ENCODE measurements at places on chromosomes 2 and 18.
A peak's percentile ranks its signal among the peaks of the same experiment; 100 is the strongest.

GRCh38 chr2:239544918-239545465 is 144.2 kb upstream of the HDAC4 start:
- no peak for DNase-seq

DNA sequence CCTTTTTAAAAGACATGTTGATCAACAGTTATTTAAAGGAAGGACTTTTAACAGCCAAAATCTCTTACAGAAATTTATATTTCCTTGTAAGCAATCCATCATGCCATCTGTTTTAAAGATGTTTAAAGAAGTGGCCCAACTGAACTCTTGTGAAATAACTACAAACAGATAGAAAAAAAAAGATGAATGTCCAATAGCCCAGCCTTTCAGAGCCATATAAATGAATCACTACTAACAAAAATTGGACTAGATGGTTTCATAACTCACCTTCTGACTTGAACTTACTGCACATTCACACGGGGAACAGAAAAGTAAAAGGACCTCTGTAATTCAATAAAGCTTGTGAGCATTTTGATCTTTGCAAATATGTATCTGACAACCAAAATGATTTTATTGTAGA is 319.0 kb upstream of the CHAC2 start:
- DNase-seq = no peak

DNA sequence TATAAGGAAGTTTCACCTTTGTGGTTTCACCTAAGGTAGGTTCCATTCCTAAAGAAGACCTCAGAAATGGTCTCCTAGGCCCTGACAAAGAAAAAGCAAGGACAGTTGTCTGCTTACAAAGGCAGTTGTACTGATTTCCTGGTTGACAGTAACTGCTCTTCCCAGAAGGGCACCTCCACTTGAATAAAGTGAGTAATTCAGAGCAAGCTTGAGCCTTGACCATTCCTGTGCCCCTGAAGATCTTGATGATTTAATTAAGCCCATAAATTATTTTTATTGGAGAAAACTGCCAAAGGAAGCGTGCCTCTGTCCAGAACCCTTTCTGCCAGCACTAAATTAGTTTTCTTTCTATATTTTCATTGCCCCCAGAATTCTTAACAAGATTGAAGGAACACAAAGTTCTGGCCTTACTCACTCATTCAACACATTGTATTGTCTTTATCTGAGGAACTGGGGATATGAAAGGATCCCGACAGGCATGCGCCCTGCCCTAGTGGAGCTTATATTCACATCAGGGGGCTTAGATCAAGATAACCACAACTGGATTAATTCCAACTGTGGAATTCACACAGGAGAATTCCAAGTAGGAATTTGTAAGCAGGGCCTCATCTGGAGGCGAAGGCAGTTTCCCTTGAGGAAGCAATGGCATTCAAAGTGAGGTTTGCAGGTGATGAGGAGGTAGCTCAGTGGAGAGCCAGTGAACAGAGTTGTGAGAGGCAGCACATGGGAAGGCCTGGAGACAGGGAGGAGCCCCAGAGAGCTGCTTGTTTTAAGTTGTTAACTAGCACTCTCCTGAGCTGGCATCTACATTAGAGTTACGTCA is 21.2 kb downstream of the PTRHD1 start:
- no peak for DNase-seq

DNA sequence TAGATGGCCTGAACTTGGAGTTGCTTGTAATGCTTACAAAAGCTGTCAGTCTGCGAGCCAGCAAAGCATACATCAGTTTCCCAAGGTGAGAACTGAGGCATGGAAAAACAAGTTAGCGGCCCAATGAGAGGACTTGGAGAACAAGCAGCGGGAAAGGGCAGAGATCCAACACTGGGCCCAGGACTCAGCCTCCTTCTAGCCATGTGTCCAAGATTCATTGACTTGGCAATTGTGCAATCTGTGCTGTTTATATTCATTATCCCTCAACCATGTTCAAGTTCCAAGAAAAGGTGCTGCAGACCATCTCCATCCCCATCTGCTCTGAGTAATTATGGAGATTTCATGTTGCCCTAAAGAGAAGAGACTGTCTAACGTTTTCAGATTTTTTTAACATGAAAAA is 187.4 kb downstream of the ALK start:
- DNase-seq = no peak

GRCh38 chr2:121650315-121650930 is 1.2 kb upstream of the CLASP1 start:
- DNase-seq = peak; percentile 6

- no peak for DNase-seq
These were observed 342.9 kb downstream of the SPAG16 start for GRCh38 chr2:213627054-213627710.

DNA sequence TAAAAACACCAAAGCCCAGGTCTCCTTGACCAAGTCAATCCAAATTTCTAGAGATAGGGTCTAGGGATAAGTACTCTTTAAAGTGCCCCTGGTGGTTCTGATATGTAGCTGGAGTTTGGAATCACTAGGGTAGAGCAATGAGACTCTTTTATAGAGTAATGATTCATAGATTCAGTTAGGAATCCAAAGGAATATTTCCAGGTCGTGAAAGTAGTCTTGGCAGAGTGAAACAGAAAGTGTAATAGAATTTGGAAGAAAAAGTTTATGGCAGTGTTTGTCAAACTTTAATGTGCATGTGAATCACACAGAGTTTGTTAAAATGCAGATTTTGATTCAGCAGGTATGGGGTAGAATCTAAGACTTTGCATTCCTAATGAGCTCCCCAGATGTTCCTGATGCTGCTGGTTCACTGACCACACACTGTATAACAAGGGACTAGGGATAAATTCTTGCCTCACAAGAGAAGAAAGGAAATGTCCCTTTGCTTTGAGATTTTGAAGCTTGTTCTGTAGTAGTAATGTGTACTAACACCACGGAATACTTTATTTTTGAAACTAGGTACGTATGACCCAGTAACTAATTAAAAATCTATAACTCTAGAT is 1.8 kb downstream of the UPP2 start:
- no peak for DNase-seq

DNA sequence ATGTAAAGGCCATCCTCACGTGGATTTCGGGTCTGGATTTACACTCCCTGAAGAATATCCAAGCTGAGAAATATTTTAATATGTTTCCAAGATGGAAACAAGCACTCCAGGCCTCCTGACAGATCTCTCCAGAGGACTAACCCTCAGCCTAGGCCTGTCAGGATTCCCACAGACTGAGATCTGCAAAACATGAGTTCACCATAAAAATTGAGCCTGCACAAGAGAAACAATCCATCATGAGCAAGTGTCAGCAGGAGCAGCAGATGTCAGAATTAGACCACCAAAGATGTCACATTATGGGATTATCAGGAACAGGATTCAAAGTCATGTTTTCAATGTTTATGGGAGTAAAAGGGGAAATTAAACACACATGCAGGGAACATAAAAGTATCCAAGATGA is 191.3 kb downstream of the TFCP2L1 start:
- no peak for DNase-seq

- DNase-seq = no peak
These were observed 678.0 kb downstream of the RNF144A start for GRCh38 chr2:7595206-7595605.

GRCh38 chr2:197875763-197876162 is 71.4 kb downstream of the PLCL1 start:
- DNase-seq = no peak

GRCh38 chr18:41347057-41347456 is 608.0 kb upstream of the PIK3C3 start:
- no peak for DNase-seq

- DNase-seq = no peak
These were observed 89.5 kb downstream of the GORASP2 start for GRCh38 chr2:171018522-171018921.

DNA sequence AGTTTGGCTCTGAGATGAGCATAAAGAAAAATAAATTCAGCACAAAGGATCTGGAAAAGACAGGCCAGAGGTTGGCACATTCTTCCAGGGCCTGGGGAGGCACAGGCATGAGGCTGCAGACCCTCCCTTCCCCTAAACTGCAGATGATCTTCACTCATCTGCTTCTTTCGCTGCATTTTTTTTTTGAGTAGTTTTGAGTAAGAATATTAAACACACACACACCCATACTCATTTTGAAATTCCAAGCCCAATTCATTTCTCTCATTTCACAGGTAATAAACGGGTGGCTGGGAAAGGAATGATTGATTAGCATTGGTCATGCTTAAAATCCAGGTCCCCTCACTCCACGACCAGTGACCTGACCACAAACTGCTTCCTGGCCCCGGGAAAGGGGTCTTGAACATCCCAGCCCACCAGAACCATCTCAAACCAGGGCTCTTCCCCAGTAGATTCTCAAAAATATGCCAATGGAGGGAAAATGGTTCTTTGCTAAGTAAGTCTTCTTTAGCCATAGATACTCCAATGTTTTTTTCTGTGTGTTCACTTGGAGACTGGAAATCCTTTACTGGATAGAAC is 219.6 kb downstream of the ANAPC1 start:
- DNase-seq = no peak

DNA sequence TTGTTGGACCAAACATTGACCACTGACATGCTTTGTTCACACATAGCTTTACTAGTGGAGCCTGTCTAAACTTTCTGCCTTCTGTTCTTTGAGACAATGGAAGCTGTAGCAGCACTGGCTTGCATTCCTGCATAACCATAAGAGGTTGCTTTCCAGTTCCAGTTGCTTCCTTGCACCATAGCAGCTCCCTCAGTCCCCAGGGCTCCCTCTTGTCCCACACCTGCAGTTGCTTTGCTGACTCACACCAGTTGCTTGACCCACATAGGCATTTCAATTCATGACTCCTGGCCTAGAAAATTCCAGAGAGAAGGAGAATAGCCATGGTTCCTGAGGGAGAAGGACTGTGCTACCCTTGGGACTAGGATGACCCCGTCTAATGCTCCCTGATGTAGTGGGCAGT is 20.9 kb downstream of the SGPP2 start:
- DNase-seq = peak; percentile 15

- DNase-seq = no peak
These were observed 38.5 kb upstream of the ZNF396 start for GRCh38 chr18:35415511-35416073.

- DNase-seq = no peak
These were observed 623.8 kb upstream of the NXPH2 start for GRCh38 chr2:139403948-139404347.

GRCh38 chr2:237025090-237025865 is 60.4 kb upstream of the COPS8 start:
- no peak for DNase-seq

- DNase-seq = peak; percentile 35
These were observed 221.9 kb downstream of the ZNF407 start for GRCh38 chr18:74819433-74820059.

GRCh38 chr2:178542161-178542560 is 61.9 kb downstream of the PLEKHA3 start:
- no peak for DNase-seq

GRCh38 chr2:239470151-239470900 is 69.5 kb upstream of the HDAC4 start:
- no peak for DNase-seq

- no peak for DNase-seq
These were observed 240.2 kb downstream of the SH3BP4 start for GRCh38 chr2:235191978-235192377.

- no peak for DNase-seq
These were observed 276.9 kb upstream of the ERBB4 start for GRCh38 chr2:212815453-212815852.

- DNase-seq = no peak
These were observed 468.4 kb upstream of the SPHKAP start for GRCh38 chr2:228649876-228650275.

DNA sequence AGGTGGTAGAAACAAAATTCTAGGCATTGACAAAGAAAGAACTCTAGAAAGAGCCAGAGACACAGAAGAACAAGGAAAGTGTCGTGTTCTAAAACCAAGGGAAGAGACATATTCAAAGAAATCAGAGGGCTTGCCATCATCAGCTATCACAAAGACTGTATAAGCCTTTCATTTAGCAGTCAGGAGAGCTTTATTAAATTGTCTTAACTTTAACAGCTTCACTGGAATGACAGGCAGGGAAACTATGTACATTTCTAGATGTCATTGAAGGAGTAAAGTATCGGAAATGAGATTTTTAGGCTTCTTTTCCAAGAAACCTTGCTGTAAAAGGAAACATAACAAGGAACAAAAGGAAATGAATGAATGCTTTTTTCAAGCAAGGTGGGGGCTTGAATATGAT is 15.8 kb downstream of the KYNU start:
- no peak for DNase-seq

DNA sequence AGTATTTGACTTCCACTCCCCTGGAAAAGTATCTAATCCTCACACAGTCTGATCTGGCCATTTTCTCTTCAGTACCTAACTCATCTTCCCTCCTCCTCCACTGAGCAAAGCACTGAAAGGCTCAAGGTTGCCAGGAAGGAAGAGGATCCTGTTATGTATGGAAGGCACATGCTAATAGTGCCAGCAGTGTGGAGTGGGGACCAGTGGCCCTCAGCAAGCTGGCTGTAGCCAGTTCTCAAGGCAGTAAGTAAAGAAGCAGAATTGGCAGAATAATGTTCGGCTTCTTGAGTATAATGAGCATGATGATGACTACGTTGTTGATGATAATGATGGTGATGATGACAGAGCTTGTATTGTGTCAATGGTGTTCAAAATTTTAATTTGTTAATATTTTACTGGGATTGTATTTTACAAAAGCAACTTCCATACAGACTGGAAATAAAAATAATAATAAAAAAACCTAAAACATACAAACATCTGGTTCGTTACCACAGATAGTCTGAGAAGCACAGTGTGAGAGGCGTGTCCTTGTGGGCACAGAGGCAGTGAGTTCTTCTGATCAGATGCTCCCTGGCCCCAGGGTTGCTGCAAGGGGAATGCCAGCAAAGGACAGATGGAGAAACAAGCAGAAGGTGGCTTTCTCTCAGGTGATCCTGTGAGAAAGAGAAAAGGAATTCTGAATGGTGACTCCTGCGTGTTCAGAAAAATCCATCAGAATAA is 528.8 kb downstream of the CMPK2 start:
- no peak for DNase-seq

GRCh38 chr2:200777275-200777674 is 34.4 kb upstream of the BZW1 start:
- no peak for DNase-seq

GRCh38 chr2:7437716-7438632 is 520.8 kb downstream of the RNF144A start:
- DNase-seq = no peak

DNA sequence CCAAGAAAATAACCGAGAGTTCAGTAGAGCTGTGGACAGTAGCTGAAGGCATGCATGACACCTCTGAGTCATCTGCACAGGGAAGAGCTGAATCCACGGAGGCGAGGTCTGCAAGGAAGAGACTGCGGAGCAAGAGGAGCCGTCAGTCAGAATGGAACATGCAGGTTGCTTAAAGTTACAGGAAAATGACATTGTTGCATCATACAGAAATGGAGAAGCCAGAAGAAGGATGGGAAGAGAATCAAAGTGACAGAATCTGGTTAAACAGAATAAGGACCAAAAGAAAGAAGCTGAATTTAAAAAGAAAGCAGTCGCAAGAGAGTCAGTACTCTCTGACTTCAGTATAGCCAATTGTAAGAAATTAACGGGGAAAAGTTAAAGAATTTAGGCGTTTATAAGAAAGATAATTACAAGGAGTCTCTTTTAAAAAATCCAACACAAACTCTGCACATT is 533.8 kb downstream of the ADCYAP1 start:
- DNase-seq = no peak

GRCh38 chr2:101179982-101180381 is 28.8 kb upstream of the TBC1D8 start:
- no peak for DNase-seq
